GF-D8 (cell line): ENCODE measurements at places on chromosomes 6 and 20.

DNA sequence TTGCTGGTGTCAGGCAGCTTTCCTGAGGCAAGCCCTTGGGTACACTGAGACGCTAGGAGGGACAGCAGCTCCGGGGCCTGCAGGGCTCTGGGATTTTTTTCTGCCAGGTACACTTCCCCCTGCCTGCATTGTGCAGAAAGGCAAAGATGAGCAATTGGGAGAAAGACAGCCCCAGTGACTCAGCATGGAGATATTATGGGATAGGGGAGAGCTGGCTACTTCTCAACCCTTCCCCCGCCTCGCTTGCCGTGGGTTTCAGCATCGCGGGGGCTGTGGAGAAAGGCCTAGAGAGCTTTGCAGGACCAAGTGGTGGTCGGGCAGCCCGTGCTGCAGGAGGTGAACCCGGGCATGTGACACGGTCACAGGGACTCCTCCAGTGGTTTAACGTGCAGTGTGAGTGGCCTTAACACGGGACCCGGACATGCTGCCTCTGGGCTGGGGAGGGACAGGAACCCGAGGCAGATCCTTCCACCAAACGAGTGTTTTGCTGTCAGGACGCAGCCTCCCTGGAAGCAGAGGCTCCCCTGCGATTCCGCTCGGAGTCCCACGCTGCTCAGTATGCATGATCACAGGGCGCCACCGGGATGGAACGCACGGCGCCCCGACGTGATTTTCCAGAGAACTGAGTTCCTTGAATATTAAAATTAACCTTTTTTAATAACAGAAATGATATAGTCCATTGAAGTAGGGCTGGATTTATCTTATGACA lies 139.9 kb downstream of the CDH4 start:
- no peak for DNase-seq

- no peak for DNase-seq
Observed at GRCh38 chr20:39960522-39961428, 728.3 kb downstream of the MAFB start.

GRCh38 chr20:32626859-32627636 lies 41.9 kb upstream of the NOL4L start:
- no peak for DNase-seq

- no peak for DNase-seq
Observed at GRCh38 chr6:41643899-41644269, 5.6 kb downstream of the MDFI start.

GRCh38 chr6:835476-836160 lies 142.7 kb upstream of the EXOC2 start:
- no peak for DNase-seq

DNA sequence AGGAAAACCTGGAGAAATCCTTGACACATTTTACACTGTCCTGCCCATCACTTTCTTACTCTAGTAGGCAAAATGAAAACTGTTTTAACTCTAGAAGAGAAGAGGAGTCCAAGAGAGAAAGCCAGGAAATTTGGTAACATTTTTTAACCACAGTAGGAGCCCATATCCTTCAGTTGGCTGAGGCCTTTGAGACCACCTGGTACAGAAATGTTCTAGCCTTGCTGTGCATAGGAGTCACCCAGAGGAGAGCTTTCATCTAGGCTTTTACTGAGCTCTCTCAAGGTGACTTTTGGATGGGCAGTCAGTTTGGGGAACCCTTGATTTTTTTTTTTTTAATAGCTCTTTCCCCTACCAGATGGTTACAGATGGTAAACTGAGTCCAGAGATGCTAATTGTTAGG lies 25.0 kb downstream of the LRRN4 start:
- peak; percentile 86 for DNase-seq

DNA sequence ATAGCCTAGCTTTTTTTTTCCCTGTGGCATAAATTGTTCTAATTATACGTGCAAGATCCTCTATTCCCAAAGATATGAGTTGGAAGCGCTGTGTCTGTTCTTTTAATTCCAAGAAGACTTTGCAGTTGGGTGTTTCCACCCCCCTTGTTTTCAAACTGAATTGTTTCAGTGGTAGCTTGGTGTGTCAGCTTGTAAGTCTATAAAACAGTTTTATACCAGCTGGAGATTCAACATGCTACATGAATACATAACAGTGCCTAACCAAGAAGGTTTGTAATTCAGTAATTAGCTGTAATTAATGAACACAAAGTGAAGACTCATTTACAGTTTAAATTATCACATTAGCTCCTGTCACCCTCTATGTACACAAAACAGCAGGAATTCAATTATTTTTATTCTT lies 154.0 kb downstream of the ZNF217 start:
- no peak for DNase-seq

DNA sequence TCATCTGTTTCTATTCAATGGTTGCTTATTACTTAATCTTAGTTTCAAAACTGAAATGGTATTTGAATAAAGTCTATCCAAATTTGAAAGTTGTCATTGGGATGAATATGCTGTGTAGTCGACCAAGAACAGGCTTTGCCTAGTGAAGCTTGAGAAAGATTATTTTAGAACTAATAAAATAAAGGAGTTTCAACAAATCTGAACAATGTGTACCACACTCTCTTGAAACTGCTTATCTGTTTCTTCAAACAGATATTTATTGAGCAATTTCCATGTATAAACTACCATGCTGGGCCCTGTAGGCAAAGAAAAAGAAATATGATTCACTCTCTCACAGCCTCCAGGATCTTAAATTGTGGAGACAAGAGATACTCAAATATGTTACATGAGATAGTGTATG lies 174.4 kb downstream of the OGFRL1 start:
- DNase-seq, result no peak

- DNase-seq, result no peak
Observed at GRCh38 chr20:45365444-45365970, 2.6 kb downstream of the SYS1 start.

DNA sequence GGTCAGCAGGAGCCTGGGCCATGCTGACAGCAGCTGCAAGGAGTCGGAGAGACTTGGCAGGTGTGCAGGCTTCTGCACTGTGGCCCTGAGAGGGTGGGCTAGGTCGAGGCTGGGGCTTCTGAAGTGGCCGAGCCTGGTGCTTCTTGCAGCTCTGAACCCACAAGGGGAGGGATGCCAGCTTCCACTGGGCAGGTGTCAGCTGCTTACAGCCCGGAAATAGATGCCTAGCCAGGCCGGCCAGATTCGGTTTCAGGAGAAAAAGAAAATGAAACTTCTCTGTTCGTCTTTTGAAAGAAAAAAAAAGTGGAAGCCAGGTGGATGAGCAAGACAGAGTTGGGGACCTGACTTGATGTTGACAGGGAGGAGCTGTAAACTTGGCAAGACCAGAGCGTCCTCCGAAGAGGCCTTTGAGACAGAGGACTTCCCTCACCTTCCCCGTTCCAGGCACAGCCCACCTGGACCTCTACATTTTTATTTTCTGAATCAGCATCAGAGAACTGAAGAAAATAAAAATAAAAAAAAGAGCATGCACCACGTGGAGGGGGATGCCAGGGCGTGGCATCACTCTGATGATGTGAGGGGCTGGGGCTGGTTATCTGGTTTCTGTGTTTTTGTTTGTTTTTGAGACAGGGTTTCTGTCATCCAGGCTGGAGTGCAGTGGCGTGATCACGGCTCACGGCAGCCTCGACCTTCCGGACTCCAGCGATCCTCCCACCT lies at the start of gene ZBP1:
TSS of gene ZBP1 (minus strand) at position 153 of the 717 bp plus-strand sequence. CDS start at position 22, 131 bp downstream.
- no peak for DNase-seq

GRCh38 chr20:23647346-23647745 lies 9.6 kb upstream of the CST3 start:
- no peak for DNase-seq

- no peak for DNase-seq
Observed at GRCh38 chr6:139551376-139551775, 176.9 kb upstream of the CITED2 start.

- DNase-seq, result no peak
Observed at GRCh38 chr6:111837007-111837406, 36.2 kb downstream of the FYN start.

DNA sequence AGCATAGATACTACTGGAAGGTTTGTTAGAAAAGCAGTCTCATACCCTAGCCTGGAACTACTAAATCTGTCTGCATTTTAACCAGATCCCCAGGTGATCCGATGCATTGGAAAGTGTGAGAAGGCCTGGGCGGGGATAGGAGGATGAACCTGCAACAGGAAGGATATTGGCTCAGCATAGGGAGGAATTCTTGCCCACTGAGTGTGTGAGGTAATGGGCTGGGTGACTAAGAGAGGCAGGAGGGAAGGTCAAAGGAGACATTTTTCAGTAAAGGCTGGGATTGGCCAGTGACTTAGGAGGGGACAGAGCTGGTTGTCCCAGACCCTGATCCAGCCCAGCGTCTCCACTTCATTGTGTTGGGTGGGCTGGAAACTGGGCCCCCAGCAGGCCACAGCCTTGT lies 191.0 kb upstream of the LRFN2 start:
- no peak for DNase-seq

- no peak for DNase-seq
Observed at GRCh38 chr6:18350712-18351111, 36.4 kb upstream of the RNF144B start.

DNA sequence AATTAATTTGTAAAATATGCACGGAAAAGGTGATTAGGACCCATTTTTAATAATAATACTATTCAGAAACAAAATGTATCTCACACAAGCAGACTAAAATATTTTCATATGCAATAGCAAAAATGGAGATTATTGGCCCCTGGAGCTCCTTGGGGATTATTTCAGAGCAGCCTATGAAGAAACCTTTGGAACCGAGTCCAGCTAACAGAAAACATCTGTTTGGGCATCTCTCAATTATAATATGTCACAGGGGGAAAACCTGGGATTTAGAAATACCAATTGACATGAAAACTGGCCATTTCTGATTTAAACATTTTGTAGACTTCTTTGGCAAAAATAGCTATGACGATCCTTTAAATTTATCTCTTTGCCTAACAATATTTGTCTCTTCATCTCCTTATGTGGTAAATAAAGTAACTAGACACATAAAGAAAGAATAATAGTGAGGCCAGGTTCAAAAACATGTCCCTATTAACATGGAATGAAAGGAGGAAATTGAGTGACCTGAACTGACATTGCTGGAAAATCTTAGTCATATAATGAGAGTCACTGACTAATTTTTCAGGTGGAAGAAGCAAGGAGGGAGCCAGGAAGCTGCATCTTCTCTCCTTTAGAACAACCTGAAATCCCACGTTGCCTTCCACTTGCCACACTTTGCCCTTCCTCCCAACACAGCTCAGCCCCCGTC lies 199.0 kb downstream of the SOD2 start:
- no peak for DNase-seq

DNA sequence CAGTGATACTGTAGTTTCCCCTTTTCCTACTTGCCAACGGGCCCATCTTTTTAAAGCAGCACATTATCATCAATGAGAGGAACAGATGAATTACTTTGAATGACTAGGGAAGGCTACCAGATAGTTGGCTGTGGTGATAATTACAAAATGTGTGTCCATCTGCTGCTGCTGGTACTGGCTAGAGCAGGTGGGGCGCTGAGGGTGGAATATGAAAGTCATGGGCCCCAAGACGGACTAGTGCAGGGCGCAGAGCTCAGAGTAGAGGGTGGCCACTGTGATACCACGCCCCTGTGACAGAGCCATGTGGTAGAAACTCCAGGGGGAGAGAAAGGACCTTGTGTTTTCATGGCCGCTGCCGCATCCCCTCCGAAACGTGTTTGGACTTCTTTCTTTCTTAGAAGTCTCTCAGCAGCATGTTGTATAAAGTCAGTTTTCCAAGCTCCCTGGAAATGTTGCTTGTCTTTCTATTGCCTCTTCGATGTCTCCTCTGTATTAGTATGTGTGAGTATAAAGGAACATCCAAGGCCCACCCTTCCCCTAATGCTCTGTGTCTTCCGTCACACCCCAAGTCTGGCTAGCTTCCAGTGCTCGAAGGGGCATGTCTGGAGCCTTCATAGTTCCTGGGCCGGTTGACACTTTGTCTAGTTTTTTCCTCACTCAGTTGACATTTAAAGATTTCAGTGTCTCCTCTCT lies 88.1 kb downstream of the PPP1R14C start:
- DNase-seq, result no peak

- no peak for DNase-seq
Observed at GRCh38 chr20:5356941-5357340, 40.2 kb upstream of the PROKR2 start.
